T-helper 9 cell (primary cell): ENCODE measurements at places on chromosomes 16 and 17.

- DNase-seq, result no peak
Observed at GRCh38 chr17:10499950-10500349, 18.4 kb downstream of the MYH1 start.

GRCh38 chr16:61934601-61935000, 101.6 kb downstream of the CDH8 start:
- no peak for DNase-seq

- DNase-seq, result no peak
Observed at GRCh38 chr17:45946841-45947256, 52.2 kb upstream of the STH start.

DNA sequence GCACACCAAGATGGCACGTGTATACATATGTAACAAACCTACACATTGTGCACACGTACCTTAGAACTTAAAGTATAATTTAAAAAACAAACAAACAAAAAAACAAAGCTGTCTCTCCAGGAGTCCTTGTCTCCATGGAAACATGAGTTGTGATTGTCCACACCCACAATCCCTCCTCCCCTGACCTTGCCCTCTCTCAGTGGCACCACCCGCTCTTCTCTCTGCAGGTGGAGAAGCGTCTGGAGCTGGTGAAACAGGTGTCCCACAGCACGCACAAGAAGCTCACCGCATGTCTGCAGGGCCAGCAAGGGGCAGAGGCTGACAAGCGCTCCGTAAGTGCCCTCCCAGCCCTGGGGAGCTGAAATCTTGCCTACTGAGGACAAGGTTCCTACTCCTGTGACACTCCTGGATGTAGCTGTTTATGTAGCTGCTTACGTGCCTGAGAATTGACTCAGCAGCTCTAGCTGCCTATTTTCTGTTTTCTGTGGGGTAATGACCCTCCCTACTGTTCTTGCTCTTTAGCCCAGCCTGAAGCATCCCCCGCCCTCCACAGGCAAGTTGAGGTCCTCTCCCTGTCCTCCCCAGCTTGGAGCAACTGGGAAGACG, 107.0 kb downstream of the ARHGAP44 start:
- no peak for DNase-seq

DNA sequence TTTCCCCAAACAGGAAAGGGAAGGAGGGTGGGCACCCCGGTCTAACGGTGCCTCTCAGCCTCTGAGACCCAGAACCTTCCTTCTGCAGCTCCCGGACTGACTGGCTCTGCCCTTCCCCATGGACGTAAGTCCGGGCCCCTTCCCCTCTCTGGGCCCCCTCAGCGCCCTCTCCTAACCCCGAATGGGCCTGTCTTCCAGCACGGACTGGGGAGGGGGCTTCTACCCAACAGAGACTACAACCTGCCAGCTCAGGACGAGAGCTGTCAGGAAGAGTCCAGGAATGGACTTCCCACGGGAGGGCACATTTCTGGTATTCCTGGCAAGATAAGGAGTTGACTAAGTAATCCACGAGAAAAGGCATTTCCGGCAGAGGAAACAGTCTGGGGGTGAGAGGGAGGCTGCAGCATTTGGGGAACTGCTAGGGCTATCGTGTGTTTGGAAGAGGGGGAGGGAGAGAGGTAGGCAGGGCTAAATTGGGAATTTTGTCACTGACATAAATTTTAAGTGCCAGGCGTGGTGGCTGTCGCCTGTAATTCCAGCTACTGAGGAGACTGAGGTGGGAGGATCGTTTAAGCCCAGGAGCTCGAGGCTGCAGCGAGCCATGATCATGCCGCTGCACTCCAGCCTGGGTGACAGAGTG, 12.1 kb upstream of the ALDOA start:
- no peak for DNase-seq

- DNase-seq, result no peak
Observed at GRCh38 chr17:50697663-50698272, 9.9 kb downstream of the ANKRD40 start.

DNA sequence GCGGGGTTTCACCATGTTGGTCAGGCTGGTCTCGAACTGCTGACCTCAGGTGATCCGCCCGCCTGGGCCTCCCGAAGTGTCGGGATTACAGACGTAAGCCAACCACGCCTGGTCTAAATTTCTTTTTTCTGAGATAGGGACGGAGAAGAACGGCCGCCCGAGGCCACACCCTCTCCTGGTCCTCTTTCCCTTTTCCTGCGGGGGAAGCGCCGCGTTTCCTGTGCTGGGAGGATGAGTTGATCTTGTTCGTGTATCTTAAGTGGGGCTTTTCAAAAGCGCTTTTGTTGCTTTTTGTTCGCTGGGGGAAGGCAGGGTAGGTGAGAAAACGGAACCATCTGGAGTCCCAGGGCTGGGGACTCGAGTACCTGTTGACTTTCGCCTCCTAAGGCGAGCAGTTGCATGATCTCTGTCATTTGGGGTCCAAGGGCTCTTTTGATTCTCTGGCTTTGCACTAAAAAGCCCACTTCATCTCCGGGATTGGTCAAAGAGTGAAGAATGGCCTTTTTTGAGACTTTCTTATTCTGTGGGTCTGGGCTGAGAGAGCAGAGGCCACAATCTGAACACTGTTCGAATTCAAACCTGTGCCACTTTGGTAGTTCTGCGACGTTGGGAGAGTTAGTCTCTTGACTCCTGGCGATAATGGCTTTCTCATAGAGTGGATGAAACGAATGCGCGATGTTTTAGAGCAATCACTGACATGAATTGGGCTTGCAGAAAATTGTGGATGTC, 1.3 kb downstream of the FUS start:
- DNase-seq, result no peak
